ENCODE measurements at places on chromosomes 4 and X.

DNA sequence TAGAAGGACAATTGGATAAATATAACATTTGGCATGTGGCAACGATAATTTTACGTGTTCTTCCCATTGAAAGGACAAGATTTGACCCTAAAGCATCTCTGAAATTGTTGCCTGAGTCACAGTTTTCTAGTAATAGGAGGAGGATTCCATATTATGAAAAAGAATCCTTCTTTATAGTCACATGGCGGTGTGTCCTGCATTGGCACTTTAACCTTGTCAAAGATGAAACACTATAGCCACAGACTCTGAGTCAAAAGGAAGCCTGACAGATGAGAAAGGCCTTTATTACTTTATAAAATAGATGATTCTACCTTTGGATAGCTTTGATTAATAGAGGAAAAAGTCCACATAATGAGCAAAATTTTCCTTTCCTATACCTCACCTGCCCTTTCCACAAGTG is 11.5 kb downstream of the LNX1 start:
- DNase-seq = no peak

DNA sequence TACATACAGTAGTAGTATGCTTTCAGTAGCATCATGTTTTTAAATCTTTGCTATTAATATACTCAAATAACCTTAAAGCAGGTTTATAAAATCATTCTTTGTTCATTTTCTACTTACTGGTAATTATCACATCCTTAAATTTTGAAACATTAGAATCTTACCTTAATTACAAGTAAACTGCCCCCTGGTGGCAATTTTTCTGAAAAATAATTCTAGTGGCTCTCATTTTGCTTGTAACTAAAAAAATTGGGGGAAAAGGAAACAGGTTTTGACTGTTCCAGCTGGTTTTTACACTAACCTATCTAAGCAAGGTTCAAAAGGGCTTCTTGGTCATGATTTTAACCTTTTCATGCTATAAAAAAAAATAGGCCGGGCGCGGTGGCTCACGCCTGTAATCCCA is 18.5 kb upstream of the DCAF4L1 start:
- DNase-seq = no peak

DNA sequence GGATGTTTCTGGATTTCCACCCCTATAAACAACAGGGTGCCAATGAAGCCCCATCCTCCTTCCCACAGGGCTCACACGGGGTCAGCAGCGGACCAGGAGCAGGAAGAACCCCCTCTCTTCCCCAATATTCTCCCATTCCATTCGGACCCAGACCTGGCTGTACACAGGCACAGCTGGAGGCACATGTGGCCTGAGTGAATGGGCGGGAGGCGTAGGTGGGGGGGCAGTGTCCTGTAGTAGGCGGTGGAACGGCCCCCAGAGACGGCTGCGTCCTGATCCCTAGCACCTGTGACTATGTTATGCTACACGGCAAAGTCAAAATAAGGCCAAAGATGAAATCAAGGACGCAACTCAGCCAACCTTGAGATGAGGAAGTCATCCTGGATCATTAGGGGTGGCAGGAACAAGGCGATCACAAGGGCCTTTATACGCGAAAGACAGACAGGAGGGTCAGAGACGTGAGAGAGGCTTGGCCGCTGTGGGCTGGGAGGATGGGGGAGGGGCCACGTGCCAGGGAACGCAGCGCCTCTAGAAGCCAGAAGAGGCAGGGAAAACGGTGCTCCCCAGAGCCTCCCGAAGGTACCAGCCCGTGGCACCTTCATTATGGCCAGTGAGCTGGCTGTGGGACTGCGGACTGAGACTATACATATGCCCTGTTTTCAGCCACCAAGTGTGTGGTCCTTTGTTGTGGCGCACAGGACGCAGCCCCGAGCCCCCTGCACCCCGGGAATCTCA is 75.6 kb downstream of the WFS1 start:
- no peak for DNase-seq

GRCh38 chrX:19557822-19558221 is 42.5 kb upstream of the MAP3K15 start:
- DNase-seq = no peak

DNA sequence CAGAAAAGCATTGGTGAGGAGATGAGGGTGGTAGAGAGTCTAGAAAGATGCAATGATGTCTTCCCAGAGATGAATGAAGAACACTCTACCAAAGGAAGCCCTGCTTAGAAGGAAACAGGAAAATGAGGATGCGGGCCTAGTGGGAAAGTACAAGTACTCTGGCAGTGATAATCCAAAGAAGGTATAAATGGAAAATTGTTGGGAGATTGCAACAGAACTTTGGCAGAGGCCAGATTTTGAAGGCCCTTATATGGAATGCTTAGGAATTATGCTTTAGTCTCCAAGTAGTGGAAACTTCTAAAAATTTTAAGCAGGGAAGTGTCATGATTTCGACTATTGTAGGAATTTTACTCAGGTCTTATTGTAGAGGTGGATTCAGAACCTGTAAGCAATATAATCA is 11.0 kb downstream of the ARSJ start:
- no peak for DNase-seq

- no peak for DNase-seq
These were observed 261.2 kb downstream of the TRIML1 start for GRCh38 chr4:188400451-188400850.

DNA sequence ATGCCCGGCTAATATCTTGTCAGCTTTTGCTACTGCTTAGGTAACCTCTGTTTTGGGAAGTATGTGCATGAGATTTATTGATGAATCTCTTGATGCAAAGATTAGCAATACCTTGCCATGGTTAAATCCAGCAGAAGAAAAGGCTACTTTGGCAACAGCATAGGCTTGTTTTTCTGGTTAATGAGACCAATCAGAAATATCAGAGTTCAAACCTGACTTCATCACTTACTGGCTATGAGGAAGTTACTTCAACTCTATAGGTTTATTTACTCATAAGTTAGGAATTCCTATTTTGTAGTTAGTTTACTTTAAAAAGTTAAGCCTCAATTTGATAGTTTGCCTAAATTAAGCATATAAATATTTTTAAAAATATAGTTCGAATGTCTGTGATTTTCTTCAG is 93.1 kb downstream of the PDLIM5 start:
- no peak for DNase-seq

- no peak for DNase-seq
These were observed 73.0 kb upstream of the ZNF518B start for GRCh38 chr4:10530137-10530786.

DNA sequence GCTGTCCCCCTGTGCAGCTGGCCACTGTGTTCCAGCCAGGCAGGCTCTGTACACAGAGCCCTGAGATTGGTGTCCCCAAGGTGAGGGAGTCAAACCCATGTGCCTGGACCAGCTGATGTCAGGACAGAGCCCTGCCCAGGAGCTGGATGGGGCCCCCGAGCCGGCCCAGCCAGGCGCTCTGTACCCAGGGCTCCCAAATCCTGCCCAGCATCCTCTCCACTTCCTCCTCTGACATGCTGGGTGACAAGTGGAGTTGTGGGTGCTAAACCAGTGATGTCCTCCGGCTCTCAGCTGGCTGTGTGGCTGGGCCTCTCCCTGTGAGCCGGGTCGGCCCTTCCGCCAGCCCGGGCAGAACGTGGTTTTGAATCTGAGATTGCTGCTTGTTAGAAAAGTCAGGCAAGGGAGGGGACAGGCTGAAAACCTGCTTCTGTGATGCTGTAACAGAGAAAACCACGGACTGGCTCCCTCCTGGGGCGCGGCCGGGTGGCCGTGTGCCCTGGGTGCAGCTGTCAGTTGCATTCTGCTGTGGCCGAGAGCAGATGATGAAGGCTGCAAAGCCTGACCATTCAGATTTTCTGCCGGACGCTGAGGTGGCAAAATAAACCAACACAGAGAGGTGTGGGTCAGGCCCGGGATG is 7.9 kb upstream of the CPLX1 start:
- no peak for DNase-seq

DNA sequence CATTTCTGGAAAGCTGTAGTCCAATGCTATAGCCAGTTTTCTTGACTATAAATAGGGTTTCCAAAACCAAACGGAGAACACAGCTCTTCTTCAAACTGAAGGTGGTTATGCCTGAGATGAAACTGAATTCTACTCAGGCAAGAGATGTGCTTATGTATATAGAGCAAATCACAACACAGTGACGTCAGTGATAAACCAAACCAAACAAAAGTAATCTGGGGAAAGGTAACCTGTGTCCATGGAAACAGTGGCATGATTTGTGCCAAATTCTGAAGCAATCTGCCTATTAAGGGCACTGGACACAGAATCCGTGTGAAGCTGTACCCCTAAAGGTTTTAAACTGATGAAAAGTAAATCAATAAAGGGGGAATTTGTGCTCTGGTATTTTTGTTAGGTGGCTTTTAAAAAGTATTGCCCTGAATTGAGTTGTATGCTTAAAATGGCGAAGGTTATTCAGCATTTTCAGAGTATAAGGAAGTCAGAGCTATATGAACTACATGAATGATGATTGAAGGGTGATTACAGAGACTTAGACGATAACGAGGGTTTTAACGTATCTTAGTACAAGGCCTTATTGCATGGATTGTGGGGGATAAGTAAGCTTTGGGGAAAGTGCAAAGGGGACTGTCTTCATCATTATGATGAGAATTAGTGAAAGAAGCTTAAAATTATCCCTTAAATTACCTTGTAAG is 38.6 kb downstream of the NPY5R start:
- DNase-seq = no peak
